ENCODE measurements at places on chromosomes 16 and 17.

DNA sequence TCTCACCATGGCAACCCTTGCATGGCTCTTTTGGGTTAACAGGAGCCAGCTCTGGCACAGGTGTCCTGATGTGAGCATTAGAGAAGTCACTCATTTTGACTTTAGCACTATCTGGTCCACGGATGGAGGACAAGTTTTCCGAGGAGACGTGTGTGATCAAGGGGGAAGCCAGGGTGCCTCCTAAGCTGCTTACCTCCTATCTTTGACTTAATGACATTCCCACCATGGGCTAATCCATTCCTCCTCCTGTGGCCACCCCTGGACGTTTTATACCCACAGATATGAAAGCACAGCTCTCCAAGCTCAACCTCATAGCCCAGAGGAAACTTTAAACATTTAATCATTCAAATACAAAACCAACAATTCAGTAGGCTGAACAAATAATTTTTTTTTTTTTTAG, 18.8 kb downstream of the MPP2 start:
- no peak for DNase-seq

GRCh38 chr17:75008373-75008772, 4.1 kb upstream of the MRPL58 start:
- no peak for DNase-seq

DNA sequence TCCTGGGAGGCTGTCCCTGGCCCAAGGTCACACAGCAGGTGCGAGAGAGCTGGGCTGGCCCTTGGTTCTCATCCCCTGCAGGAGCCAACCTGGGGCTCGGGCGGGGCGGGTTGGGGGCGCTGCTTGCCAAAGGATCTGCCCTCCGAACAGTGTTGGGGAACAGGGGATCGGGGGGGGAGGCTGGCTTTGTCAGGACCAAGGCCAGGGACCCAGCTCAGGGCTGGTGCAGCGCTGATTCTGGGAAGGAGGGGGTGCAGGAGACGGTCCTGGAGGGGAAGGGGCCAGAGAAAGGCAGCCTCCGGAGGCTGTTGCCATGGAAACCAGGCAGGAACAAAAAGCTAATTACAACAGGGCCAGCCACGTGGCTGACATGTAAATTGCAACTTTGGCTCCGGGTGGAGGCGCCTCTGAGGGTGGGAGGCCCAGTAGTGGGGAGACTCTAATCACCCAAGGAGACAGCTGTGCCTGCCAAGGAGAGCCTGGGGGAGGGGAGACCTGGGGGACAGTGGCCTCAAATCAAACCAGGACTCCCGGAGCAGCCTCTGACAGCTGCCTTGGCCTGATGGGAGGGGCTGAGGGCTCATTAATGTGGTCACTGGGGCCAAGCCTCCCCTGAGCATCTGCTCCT, 1.3 kb downstream of the TUBB3 start:
- DNase-seq, result peak; percentile 69

GRCh38 chr16:56989988-56990387, 631 bp downstream of the NLRC5 start:
- DNase-seq, result no peak

GRCh38 chr17:50467855-50468303, 801 bp downstream of the CHAD start:
- DNase-seq, result no peak

GRCh38 chr17:79714176-79715097, 16.3 kb upstream of the ENPP7 start:
- no peak for DNase-seq

DNA sequence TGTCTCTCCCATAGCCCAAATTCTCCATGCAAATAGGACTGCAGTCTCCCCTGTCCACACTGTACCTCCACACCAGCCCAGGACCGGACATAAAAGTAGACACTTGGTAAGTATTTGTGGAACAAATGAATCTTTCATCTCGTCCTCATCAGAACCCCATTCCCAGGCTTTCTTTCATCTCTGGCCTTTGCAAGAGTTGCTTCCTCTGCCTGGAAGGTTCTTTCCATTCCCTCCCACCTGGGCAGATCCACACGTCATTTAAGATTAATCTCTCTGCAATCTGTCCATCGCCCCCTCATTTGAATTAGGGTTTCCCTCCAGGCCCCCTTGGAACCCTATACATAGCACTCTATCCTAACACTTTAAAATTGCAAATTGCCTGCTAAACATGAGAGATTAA, 3.9 kb upstream of the NXPH3 start:
- no peak for DNase-seq

DNA sequence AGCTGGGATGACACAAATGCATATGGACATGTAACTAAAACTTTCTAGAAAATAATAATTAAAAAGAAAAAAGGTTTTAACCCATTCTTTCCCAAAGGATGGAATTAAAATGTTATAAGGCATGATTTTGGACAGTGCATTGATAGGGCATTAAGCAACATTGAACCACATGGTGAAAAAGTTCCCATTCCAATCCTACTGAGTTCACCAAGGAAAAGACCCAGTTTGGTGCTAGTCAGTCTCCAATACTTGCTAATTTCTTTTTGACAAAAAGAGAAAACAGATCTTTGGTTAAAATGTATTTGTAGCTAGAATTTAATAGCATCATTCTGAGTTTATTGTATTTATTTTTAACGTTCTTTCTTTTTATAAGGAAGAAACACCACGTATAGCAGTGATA, 28.1 kb downstream of the EMP2 start:
- no peak for DNase-seq
